HepG2 (cell line): ENCODE measurements at places on chromosomes 12 and 14.
A peak's percentile ranks its signal among the peaks of the same experiment; 100 is the strongest.

- DNase-seq: no peak
Measured at GRCh38 chr12:1591034-1591433, 3.3 kb downstream of the FBXL14 start.

DNA sequence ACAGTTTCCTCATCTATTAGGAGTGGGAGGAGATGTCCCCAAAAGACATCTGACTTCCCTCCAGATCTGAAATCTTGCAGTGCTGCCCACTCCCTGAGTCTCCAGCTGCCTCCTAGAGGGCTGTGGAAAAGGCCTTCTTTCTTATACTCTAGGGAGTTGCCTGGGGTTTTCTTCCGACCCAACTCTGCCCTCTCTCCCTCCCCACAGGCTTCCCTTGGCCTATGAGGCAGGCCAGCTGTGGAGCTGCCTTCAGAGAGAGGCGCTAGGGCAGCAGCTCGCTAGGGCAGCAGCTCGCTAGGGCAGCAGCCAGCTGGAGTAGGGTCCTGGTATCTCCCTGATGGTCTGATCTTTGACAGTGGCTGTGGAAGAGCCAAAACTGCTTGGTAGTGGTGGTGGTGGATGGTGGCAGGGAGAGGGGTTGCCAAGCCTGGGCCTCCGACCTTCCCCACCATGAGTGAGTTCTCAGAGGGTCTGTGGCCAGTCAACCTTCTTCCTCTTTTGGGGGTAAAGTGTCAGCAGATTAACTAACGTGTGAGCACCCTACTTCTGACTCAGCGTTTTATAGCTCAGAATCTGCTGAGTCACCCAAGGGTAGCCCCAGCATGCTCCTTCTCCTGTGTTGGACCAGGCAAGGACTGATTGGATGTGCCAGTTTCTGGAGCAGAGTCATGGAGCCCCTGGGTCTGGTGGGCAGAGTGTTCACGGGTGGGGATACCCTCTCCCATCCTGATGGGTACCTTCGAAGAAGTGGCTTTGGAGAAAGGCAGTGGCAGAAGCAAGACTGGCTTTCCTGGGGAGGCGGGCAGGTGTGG is 2.3 kb downstream of the SLC48A1 start:
- no peak for DNase-seq

GRCh38 chr12:125187780-125188741 is 122.8 kb downstream of the AACS start:
- DNase-seq: no peak

DNA sequence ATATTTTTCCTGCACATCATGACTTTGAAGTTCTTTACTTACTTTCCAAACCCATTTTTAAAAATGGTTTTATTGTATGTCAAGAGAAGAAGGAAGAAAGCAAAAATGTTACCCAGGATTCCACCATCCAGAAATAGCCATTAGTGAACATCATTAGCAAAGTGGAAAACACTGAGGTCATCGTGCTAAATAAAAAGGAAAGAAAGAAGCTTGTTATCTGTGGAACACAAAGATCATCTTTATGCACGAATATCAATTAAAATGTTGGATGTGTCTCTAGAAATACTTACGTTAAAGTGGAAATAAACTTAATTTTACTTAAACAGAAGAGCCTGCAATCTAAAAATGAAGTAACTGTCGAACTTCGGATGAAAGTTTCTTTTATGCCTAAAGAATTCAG is 27.3 kb downstream of the SFSWAP start:
- DNase-seq: no peak

GRCh38 chr14:64722842-64723447 is 18.7 kb downstream of the PLEKHG3 start:
- DNase-seq: no peak

DNA sequence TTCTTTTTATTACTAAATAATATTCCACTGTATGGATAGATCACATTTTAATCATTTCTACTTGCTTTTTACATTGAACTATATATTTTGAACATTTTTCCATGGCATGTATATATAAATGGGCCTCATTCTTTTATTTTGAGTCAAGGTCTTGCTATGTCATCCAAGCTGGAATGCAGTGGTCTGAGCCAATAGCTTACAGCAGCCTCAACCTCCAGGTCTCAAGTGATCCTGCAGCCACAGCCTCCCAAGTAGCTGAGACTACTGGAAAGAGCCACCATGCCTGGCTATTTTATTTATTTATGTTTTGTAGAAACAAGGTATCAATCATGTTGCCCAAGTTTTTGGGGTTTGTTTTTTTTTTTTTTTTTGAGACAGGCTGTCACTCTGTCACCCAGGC is 7.6 kb downstream of the FCF1 start:
- no peak for DNase-seq

- peak; percentile 55 for DNase-seq
Measured at GRCh38 chr14:100108042-100108825, 43.0 kb downstream of the EVL start.

DNA sequence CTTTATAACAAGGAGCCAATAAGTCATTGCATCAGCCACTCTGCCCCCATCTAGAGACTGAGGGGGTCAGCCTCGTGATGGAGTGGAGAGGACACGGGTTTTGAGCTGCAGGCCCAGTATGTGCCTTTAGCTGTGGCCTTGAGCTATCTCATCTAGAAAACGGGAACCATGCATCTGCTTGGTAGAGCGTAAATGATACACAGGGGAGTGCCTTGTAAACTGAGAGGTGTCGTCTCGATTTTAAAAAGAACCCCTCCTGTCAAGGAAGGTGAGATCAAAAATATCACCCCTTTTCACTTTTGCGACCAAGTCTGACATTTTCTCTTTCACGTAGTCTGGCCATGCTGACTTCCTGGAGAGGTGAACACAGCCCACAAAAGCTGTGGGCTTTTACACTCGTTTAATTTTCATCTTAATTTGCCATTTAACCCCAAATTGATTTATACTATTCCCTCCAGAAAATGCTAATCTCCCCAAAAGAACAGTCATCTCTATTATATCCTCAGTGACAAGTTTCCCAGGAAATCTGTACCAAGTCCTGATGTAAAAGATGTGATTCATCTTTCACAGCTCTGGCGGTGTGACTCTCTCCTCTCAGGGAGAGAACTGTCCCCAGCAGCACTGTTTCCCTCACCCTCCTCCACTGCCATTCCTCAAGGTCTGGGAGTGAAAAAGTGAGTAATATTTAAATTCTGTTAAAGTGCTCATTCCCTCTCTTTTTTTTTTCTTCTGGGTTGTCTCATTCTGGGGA is 30.6 kb downstream of the VCPKMT start:
- DNase-seq: no peak

- DNase-seq: no peak
Measured at GRCh38 chr14:99754141-99755067, 38.8 kb upstream of the EML1 start.

DNA sequence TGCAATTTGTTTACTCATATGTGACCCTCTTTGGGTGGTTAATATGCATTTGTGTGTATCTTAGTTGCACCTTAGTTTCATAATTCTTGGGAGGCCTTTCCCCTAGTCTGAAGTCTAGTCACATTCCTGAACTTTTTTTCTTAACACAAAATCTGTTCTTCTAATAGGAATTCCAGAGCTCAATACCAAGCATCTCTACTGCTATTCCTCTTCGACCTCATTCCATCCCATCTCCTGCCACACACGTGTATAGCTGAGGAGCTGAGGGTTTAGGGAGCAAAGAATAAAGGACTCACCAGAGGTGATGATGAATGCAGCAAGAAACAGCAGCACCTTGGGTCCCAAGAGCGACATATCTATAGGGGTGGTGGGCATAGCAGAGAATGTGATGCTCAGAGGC is 875 bp downstream of the MFAP5 start:
- DNase-seq: no peak

- DNase-seq: no peak
Measured at GRCh38 chr14:23269193-23269592, 16.7 kb downstream of the HOMEZ start.

- DNase-seq: no peak
Measured at GRCh38 chr12:48997719-48998496, 1.3 kb downstream of the DDN start.

DNA sequence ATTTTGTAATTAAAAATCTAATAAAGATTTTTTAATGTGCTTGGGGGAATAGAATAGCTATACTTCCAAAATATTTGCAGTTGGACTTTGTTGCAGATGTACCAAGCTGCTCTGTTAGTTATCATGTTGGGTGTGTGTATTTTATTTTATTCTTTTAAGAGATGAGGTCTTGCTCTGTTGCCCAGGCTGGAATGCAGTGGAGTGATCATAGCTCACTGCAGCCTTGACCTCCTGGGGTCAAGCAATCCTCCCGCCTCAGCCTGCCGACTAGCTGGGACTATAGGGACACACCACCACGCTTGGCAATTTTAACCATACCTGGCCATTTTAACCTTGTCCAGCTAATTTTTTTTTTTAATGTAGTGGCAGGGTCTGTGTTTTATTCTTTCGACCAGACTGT is 54.7 kb upstream of the MAP1LC3B2 start:
- DNase-seq: no peak

GRCh38 chr12:5807090-5807414 is 138.0 kb downstream of the ANO2 start:
- DNase-seq: no peak

GRCh38 chr14:103862393-103862782 is 15.0 kb upstream of the PPP1R13B start:
- peak; percentile 95 for DNase-seq

GRCh38 chr14:81371802-81372201 is 28.3 kb downstream of the STON2 start:
- no peak for DNase-seq

DNA sequence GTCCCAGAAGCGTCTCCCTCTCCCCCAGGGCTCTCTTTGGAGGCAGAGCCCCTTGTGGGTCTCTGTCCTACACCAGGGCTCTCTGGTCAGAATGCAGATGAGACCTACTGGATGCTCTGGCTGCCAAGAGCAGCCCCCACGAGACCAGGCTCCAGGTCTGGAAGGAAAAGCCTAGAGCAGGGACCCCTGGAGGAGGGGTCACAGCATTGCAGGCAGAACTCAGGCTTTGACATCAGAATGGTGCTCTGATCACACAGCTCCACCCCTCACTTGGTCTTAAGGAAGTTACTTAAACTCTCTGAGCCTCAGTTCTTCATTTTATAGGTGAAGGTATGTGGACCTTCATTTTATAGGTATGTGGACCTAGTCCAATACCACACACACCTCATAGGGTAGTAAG is 83.1 kb downstream of the ARL6IP4 start:
- peak; percentile 39 for DNase-seq

DNA sequence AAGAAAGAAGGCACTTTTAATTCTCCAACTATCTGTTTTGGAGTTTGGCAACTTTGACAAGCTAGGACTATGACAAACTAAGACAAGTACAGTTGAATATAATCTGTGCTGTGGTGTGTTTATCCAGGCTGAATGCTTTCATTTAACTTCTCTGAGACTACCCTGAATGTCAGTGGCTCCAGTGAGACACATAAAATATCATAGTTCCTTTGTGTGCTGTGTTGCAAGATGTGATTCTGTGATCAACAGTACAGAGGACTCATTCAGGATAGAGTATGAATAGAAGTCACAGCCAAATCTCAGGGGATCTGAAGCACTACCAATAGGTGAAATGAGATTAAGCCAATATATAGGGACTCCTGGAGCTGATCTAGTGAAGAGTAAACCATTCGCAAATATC is 876.9 kb upstream of the FBXO33 start:
- no peak for DNase-seq

GRCh38 chr14:32313844-32314376 is 15.2 kb upstream of the AKAP6 start:
- DNase-seq: no peak

DNA sequence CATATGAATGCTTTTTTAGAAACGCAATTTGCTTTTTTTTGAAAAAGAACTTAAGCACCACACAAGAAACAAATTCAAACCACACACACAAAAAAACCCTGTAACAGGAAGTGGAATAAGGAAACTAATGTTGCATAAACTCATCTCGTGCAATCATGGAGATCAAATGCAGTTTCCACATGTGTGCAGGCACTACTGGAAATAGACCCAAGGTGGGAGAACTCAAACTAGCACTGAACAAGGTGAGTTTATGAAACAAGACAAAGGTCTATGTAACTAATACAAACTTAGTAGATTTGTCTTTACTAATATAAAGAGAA is 17.5 kb downstream of the NIN start:
- no peak for DNase-seq

- DNase-seq: no peak
Measured at GRCh38 chr14:89551955-89552354, 134.9 kb upstream of the FOXN3 start.

GRCh38 chr14:104602933-104603325 is 1.6 kb downstream of the TMEM179 start:
- no peak for DNase-seq

DNA sequence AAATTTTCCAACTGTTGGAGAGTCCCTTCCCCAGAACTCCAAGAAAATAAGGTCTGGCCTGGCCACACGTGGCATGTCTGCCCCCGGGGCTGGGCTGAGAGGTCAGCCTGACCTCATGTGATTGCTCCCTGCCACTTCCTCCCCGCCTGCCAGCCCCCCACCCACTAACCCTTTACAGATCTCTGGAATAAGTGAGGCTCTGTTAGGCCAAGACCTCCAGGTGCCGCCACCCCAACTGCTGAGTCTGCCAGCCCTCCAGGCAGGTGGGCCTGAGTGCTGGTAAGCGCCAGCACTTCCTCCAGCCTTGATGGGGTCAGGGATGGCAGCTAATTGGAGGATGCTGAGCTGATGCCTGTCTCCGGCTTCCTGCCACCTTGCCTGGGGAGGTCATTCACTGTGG is 658.4 kb downstream of the MED13L start:
- no peak for DNase-seq

- DNase-seq: no peak
Measured at GRCh38 chr12:102638777-102639176, 158.4 kb upstream of the IGF1 start.

DNA sequence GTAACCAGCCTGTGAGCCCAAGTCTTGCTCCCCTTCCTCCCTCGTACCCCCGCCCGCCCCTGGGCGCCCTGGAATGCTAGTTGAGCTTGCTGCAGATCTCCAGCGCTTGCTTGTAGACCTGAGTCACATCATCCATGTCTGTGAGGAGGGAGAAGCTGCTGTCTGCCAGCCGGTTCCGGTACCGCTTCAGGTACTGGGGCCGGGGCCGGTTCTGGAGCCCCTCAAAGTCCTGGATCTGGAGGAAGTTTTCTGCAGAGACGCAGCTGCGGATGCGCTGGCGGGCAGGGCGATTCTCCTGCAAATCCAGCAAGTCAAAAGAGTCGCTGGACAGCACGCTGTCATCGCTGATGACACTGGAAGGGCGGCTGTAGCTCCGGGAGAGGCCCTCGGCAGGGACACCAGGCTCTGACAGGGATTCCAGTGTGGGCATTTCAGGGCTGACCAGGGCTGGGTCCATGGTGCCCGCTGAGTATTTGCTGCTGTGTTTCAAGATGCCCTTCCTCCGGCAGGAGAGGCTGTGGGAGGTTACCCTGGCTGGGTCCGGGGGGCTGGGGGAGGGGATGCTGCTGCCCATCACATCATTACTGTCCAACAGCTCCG is 71.9 kb downstream of the NUAK1 start:
- no peak for DNase-seq
